ENCODE measurements at places on chromosomes 6 and 20.
A peak's percentile ranks its signal among the peaks of the same experiment; 100 is the strongest.

- DNase-seq, result peak; percentile 62
These were observed 170.1 kb downstream of the CLIC5 start for GRCh38 chr6:45845567-45845966.

DNA sequence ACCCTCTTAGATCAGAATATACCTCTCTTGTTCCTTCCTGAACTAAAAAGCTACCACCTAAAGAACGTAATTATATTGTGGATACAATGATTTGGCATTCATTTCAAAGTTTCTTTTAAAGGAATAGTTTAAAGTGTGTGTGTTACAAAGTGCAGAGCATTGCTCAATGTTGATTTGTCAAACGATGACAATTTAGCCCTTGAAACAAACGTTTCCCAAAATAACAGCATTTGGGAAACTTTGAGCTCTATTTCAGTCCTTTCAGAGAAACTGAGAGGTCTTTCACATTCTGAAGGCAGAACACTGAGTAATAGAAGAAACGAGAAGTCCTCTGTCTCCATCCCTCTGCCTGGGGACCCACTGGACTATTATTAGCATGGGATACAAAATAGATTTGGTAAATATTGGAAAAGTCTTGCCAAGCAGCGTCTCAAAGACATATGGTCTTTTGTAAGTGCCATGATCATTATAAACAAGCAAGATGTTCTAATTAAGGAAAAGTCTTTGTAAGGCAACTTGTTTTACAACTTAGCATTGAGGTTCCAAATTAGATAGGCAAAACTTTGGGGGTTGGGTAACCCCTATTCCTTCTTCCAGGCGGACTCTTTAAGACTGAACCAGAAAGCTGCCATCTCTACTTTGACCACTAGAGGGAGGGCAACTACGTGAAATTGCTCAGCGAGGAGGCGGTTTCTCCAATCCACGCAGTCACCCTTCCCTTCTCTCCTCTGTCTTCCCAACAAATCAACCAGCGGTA lies 208.8 kb downstream of the RNF144B start:
- DNase-seq, result peak; percentile 77

DNA sequence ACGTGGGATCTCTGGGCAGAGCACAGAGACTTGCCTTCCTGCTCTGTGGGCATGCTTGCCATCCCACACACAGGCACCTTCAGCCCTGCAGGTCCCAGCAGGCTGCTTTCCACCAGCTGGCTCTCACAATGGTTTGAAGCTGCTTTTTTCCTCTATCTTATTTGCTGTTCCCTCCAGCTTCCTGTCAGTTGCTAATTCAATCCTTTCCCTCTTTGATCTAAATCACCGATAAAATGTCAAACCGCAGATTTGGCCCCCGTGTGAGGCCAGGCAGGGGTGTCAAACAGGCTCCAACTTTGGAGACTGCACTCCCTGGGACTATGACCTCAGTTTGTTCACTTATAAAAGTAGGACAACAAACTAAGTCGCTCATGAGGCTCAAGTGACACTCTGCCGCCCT lies 40.6 kb upstream of the PCMTD2 start:
- DNase-seq, result no peak

DNA sequence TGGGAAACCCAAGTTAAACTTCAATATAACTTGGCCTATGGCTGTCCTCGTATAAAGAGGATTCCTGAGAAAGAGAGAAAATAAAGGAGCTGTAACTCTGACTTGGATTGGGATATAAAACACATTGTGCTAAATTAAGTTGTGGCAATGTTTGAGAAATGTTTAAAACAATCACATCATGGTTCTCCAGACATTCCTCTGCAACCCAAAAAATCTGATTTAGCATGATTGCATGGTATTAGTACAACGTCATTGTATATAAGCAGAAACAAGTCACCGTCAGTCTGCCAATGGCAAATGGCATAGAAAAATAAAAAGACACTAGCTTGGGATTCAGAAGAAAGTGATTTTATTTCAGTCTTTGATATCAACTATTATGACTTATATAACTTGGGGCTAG lies 140.2 kb upstream of the FAM83B start:
- DNase-seq, result no peak

DNA sequence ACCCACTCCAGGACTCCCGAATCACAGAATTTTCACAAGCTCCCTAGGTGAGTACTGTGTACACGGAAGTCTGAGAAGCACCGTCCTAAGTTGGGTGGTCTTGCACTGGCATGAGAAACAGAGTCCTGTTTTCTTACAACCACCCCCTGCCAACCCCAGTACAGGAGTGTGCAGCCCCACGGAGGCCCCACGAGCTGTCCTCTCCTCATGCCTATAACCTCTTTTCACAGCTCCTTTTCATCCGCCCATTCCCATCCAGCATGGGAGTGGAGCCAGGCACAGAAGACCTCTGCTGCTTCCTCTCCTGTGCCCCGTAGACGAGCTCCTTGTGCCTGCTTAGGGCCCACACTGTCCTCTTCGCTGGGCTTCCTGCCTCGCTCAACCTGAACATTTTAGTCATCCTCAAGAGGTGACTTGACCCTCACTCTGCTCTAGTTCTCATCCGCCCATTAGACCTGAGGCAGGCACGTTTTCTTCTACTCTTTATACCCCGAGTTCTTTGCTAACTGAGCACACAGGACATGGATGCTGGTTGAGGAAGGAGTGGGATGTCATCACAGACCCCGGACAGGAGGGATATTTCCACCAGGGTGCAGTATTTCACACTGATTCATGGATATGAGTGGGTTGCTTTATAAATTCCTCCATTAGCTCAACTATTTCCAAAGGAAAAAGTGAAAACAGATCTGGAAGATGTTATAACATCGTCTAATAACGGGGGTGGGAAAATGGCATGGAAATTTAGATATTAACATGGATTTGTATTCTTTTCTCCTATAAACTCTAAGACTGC lies 160.5 kb downstream of the TTLL2 start:
- peak; percentile 51 for DNase-seq

DNA sequence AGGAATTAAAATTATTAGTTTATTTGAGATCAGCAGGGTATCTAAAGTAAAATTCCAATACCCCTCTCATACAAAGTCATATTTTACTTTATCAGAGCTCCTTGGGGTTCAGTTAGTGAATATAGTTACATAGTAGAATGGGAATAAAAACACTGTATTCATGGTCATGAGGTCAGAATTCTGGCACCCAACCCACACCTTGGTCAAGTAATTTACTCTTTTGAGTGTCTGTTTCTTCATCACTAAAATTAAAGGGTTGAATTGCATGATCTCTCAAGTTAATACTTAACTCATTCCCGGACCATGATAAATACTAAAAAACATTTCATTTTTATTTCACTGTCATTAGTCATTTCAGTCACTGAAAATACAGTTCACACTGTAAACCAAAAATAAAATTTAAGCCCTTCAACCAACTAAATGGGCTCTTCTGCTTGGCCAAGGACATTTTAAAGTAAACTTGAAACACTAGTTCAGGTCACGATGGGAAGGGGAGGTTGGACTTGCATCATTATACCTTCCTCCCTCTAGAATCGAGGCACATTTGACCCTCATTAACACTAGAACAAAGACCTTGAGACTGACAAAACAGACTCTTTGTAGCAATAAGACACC lies 21.1 kb upstream of the HLA-DRB1 start:
- DNase-seq, result no peak

DNA sequence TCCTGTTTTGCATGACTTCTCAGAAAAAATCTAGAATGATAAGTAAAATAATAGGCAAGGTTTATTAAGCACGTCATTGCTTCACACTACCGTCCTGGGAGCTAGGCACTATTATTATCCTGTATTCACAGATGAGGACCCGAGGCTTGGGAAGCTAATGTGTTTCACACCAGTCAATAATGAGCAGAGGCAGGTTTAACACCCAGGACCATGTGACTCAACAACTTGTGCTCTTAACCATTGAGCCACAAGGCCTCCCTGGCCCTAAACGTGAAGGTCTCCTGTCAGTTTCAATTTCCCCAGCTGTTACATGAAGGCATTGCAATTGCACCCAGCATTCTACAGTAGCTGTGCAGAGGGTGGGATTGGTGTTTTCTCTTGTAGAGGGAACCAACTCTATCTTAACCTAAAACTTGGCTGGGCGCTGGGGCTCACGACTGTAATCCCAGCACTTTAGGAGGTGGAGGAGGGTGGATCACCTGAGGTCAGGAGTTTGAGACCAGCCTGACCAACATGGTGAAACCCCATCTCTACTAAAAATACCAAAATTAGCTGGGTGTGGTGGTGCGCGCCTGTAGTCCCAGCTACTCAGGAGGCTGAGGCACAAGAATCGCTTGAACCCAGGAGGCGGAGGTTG lies 191.2 kb downstream of the BCAS1 start:
- no peak for DNase-seq

DNA sequence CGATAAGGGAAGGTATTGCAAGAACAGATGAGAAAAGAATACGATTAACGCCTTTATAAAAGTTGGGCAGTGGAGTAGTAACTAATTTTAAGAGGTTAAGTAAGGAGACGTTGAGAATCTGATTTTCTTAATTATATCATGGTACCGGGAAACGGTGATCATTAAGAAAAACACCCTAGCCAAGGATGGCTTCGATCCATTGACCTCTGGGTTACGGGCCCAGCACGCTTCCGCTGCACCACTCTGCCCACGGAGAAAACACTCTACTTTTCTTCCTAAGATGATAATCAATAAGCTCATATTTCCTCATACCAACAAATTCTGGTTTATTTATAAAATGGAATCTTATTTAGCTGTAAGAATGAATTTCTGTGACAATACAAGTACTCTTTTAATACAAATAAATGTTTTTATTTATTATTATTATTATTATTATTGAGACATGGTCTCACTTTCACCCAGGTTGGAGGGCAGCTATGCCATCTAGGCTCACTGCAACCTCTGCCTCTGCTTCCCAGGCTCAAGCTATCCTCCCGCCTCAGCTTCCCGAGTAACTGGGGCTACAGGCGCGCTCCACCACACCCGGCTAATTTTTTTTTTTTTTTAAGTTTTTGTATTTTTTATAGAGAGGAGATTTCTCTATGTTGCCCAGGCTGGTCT lies 8.3 kb downstream of the POM121L2 start:
- no peak for DNase-seq

Measured in cardiac muscle cell (in vitro differentiated cells and primary cell).